ENCODE measurements at places on chromosomes 6 and 20.

DNA sequence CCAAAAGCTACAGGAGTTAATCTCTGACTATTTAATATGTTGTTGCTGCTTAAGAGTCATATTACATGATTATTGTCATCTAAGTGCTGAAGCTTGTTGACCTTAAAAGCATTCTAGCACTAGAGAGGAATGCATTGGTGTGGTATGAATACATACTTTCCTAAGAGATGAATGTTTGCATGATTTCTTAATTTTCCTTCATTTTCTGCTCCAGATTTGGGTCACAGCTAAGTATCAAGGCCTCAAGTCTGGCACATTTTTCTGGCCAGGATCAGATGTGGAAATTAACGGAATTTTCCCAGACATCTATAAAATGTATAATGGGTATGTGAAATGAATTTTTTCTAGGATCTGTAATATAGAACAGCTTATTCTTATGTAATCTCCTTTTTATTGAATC is 53.6 kb downstream of the ENPP1 start:
- peak; percentile 87 for DNase-seq

DNA sequence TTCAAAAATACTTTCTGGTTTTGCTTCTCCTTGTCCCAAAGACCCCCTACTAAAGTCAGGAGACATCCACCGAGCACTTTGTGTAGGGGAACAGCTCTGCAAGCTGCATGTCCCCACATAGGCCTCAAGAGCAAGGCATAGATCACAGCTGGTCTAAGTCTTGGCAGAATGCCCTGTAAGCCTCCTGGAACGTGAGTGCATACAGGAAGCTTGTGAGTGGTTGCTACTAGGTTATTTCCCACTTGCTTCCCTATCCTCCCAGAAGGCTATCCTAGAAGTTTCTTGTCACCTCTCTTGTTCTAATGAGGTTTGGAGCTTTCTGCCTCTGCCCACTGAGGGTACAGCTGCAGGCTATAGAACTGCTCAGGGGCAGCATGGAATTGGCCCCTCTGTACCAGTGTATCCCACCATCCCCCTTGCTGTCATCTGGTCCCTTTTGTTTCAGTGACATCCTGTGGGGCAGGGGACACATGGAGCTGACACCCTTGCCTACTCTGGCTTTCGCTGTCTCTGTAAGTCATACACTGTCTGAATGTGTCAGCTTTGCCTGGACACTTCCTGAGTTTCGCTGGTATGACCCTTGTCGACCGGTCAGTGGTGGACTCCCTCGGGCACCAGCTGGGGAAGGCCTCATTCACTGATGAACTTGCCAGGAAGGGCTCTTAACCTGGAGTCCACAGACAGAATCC is 35.6 kb upstream of the KCNK16 start:
- peak; percentile 51 for DNase-seq

- DNase-seq, result peak; percentile 96
These were observed 38.0 kb downstream of the RCAN2 start for GRCh38 chr6:46453216-46453615.

GRCh38 chr6:37320646-37321045 is 33.1 kb upstream of the RNF8 start:
- DNase-seq, result peak; percentile 26

DNA sequence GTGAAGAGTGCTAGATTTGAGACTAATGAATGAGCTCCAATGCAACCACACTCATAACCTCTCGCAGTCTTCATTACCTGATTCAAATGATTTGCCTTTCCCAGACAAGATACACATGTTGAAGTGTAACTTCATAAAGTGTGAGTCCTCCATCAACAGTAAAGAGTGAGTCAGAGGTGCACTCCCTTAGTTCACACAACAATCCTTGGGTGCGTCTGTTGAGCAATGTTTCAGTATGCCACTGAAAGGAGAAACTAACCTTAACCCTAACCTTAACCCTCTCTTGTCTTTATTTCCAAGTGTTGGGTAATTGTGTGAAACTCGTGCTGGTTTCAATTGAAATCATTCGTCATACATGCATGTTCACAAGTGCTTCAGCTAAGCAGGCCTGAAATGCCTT is 21.0 kb upstream of the RIN2 start:
- DNase-seq, result peak; percentile 69

DNA sequence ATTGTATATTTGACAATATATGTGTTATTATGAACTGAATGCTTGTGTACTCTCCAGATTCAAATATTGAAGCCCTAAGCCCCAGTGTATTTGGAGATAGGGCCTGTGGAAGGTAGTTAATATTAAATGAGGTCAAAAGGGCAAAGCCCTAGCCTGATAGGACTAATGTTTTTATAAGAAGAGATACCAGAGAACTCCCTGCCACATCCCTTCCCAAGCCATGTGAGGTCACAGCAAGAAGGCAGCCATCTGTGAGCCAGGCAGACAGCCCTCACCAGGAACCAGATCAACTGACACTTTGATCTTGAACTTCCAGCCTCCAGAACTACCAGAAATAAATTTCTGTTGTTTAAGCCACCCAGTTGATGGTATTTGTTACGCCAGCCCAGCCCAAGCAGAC is 36.4 kb upstream of the FBXL4 start:
- DNase-seq, result no peak

GRCh38 chr6:30129265-30130178 is 6.4 kb upstream of the TRIM40 start:
- no peak for DNase-seq

GRCh38 chr20:49965781-49966305 is 16.9 kb upstream of the SNAI1 start:
- no peak for DNase-seq

DNA sequence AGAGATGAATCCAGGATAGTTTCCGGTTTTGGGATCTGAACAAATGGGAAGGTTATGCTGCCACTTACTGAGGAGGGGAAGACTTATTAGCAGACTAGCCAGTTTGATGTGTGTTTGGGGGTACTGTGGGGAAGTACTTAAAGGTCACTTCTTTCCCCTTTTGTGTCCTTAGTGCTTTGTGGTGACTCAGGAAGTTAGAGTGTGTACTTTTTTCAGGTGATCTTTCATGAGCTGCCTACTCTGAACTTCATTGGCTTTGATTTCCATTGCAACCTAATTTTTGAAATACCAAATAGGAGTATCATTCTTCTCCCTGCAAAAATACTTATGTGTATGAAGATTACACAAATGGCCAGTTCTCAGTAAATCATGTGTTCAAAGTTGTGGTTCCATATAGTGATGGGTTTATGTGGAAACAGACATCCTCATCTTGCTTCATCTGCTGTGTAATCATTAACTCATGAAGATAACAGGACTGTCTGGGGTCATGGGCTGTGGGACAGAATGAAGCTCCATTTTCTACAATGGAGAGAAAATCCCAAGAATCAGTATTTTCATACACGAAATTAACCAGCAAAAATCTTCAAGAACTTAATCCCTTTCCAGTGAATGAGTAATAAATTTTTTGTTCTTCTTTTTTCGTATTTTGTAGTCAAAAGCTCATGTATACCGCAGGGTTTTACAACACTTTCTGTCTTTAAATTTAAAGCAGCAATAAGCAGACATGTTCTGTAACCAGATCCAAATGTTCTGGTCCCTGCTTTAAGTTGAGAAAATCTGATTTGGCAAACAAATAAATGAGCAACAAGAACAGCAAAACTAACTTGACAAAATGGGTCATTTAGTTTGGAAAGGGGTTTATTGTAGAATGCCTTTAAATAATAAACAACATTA is 272.2 kb upstream of the FLRT3 start:
- peak; percentile 27 for DNase-seq

DNA sequence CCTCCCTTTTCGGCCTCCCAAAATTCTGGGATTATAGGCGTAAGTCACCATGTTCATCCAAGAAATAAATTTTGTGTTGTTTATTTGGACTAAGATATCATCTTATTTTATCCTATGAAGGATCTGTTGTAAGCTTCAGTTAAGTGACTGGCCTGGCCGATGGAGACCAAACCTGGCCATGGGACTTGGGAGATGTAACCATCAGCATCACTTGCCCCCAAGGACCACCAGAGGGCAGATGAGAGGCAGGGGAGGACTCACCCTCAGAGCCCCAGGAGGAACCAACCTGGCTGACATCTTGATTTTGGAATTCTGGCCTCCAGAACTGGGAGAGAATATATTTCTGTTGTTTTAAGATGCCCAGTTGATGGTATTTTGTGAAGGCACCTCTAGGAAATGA is 266.7 kb downstream of the CDH26 start:
- DNase-seq, result no peak

DNA sequence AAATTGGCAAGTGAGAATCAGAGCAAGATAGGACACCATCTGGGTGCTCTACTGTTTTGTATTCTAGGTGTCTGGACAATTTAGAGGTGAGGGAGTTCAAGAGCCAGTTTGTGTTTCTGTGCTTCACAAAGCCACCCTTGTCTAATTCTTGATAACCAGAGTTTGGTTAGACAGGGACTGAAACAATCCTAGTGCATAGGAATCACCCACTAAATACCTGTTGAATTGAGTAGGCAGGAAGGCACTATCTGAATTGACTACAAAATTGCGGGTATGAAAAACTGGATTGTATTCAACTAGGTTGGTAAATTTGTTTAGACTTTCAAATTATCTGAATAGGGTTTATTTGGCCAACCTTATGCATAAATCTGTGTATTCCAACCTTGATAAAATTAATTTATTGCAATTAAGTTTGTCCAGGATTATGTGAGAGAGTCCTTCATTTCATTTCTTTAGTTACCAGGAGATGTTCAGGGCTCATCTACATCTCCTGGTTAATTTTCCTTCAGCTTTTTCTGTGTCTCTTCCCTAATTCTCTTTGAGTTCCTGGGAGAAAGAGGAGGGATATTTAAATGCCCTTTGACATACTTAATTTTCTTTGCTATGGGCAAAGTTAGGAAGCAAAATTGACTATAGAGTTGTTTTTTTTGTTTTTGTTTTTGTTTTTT is 1.7 kb downstream of the TPX2 start:
- DNase-seq, result no peak

- DNase-seq, result peak; percentile 86
These were observed 441.4 kb downstream of the BCKDHB start for GRCh38 chr6:80547827-80548226.

- peak; percentile 9 for DNase-seq
These were observed 84.3 kb downstream of the CTNNBL1 start for GRCh38 chr20:37777988-37778659.

DNA sequence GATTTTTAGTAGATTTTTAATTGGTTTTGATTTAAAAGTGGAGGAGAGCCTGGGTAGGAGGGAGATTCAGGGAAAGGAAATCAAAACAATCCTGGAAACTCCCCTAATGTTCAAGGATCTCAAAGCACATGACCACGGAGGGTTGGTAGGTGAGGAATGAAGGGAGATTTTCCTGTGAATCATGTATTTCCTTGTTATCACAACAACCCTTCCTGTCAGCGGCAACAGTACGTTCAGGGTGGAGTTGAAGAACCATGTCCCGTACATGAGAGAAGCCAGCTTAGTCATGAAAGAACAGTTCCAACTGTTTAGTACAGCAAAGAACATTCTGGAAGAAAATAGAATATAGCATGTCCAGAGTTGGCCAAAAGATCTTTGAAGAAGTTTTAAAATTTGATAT is 79.4 kb upstream of the SCAF8 start:
- DNase-seq, result peak; percentile 53

DNA sequence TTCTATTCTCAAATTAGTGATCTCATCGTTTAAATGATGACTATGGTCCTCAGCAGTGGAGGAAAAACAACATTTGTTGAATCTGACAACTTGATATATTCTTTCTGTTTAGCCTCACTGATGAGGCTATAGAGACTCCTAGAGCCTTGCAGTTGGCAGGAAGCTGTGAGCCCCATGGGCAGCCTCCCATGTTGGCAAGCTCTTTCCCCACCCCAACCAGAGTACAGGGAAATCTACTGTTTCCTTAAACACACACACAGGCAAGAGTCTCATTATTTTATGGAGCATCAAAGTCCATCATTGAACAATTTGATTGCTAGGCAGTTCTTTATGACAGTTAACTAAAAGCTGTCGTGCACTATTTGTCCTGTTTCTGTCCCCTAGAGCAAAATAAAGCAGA is 498.2 kb upstream of the CITED2 start:
- no peak for DNase-seq

DNA sequence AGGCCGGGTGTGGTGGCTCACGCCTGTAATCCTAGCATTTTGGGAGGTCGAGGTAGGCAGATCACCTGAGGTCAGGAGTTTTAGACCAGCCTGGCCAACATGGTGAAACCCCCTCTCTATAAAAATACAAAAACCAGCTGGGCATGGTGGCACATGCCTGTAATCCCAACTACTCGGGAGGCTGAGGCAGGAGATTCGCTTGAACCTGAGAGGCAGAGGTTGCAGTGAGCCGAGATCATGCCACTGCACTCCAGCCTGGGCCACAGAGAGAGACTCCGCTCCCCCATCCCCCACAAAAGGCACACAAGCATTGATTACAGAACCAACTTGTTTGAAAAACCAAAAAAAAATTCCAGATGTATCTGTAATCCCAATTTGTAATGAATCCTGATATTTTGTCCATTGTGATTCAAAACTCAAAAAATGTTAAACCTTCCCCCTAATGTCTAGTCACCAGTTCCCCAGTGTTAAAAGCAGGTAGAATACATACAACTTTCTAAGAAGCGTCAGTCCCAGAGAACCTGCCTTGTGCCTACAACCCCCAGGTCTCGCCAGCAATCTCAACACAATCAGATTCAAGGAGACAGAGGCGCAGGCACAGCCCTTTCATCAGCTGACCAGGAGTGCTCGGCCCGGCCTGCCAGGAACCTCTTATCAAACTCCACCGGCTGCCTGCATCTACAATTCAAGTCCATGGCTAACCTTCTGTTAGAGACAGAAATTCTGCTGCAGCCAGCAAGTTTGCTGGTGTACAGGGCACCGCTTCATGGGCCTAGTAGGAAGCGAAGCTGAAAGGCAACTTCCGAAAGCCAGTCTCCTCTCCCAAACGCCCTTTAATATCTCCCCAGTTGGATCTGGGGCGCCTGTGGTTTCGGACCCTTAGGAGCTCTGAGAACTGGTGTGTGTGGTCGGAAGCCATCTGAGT is 2.1 kb downstream of the EZR start:
- DNase-seq, result peak; percentile 48

GRCh38 chr20:42875581-42875980 is 314.1 kb downstream of the PTPRT start:
- no peak for DNase-seq

GRCh38 chr6:1222728-1223595 is 88.9 kb upstream of the FOXQ1 start:
- no peak for DNase-seq

DNA sequence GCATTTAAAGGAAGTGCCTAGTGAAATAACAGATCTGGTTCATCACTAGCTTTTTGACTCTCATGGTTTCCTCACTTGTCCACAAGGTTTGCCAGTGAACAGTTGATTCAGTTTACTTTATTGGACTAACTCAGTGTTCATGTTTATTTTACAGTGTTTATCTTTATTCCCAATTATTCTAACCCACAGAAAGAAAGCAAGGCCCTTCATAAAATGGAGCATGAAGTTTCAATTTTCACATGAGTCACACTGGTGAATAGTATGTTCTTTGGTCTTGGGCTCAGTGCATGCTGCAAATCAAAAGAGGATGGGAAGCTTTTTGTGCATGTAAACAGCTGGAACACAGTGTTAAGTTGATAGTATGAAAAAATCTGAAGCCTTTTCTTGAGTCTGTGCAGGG is 217.6 kb upstream of the HDDC2 start:
- DNase-seq, result peak; percentile 66

GRCh38 chr6:130457605-130458004 is 91.8 kb downstream of the TMEM200A start:
- peak; percentile 15 for DNase-seq
